SJSA1 (cell line): ENCODE measurements at places on chromosomes 16 and 17. TPM values are rescaled to one million over a fixed set of nuclear protein-coding genes. Genes with fewer than 3 reads are reported as not detected.

GRCh38 chr16:74107795-74108610, 188.6 kb upstream of the PSMD7 start:
- H3K36me3 ChIP-seq = no peaks in the 10 kb centered on the region
- H3K27ac ChIP-seq = no peak overlapping the region
- H3K27me3 ChIP-seq = no peaks in the 10 kb centered on the region
- H3K4me3 ChIP-seq = no peak overlapping the region
- no peaks in the 10 kb centered on the region for H3K4me1 ChIP-seq

GRCh38 chr17:58694302-58694701, 1.9 kb downstream of the RAD51C start:
- H3K27ac ChIP-seq = no peak overlapping the region
- no peaks in the 10 kb centered on the region for H3K27me3 ChIP-seq
- DNase-seq = no peak
- H3K4me1 ChIP-seq = peaks cover 13% of the 10 kb centered on the region
- no peak overlapping the region for H3K4me3 ChIP-seq

DNA sequence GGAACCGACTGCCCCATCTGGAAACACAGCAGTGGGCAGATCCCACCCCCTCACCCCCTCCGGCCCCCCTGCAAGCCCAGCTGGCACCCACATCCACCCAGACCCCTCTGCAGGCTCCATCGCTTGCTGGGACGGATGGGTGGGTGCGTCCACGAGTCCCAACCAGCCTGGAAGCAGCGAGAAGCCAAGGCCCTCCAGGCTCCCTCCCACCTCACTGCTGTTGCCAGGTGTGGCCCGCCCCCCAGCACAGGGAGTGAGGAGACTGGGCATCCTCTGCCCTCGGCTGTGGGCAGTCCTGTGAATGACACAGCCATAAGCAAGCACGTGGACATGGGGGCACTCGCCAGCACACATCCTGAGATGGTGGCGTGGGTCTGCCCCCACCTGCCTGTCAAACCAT, 11.4 kb downstream of the TMEM11 start:
- no peaks in the 10 kb centered on the region for H3K4me1 ChIP-seq
- H3K27ac ChIP-seq = no peak overlapping the region
- H3K4me3 ChIP-seq = no peak overlapping the region
- no peaks in the 10 kb centered on the region for H3K27me3 ChIP-seq
- DNase-seq = no peak

GRCh38 chr16:23835390-23836077, at the start of gene PRKCB:
PRKCB (plus strand) TSS chr16:23835983.
- peaks cover 23% of the 10 kb centered on the region for H3K27me3 ChIP-seq
- peaks cover 23% of the 10 kb centered on the region for H3K4me1 ChIP-seq
- peak; percentile 73 for DNase-seq
- peak within 1 kb of the TSS; percentile 40 for H3K4me3 ChIP-seq
- no peak within 1 kb of the TSS for H3K27ac ChIP-seq

GRCh38 chr17:15498107-15498506, 30.7 kb upstream of the CDRT4 start:
- DNase-seq = no peak
- H3K27ac ChIP-seq = no peak overlapping the region
- H3K4me3 ChIP-seq = no peak overlapping the region
- no peaks in the 10 kb centered on the region for H3K27me3 ChIP-seq

MT1M gene
- total RNA-seq = 0.74 and 7.0 TPM in 2 replicates

ARHGDIA gene
- 276 and 304 TPM in 2 replicates for total RNA-seq

ACSF2 gene
- 14.9 and 26.5 TPM in 2 replicates for total RNA-seq

KREMEN2 gene
- total RNA-seq = not detected in 2 replicates

DNA sequence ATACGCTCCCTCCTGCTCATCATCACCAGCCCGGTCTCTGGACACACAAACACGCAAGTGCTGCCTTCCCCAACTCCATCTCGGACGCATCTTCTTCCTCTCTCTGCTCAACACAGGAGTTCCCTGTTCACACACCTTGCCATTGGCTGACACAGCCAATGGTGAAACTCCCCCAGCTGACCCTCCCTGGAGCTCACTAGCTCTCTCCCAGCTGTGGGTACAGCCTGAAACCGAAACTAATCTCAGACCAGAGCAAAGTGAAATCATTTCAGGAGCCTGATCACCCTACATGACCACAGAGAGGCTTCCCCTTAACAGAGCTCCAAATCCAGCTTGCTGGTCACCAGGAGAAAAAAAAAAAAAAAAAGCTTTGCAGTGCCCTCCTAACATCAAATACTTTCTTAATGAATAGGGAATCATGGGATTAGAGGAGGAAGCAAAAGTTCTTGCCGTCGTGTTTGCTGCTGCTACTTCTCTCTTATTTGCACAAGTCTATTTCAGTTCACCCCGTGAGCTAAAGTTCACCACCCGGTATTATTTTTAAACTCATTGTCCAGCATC, 8.3 kb downstream of the CUEDC1 start:
- H3K27me3 ChIP-seq = no peaks in the 10 kb centered on the region
- H3K4me3 ChIP-seq = peak overlapping the region; percentile 23
- H3K4me1 ChIP-seq = peaks cover 84% of the 10 kb centered on the region
- peaks cover 4% of the 10 kb centered on the region; the same call in 1 of the 2 replicates for H3K36me3 ChIP-seq
- peak; percentile 86 for DNase-seq

DNA sequence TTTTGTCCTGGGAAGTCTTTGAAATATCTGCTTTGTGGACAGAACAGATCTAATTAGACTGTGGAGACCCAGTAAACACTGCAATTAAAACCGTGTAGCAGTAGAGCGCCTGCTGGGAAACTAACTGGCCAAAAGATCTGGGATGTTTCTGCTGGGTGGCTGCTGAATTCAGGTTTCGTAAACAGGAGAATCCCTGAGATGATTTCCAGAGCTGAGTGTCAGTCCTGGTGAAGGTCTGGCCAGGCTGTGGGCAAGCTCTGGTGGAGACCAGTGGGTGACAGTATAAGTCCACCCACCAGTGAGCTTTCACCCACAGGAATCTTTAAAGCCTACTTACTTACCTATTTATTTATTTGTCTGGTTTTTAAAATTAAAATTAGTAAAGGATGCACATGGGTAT, 257.2 kb downstream of the IRF8 start:
- H3K27ac ChIP-seq = no peak overlapping the region
- DNase-seq = no peak
- H3K36me3 ChIP-seq = no peaks in the 10 kb centered on the region
- no peaks in the 10 kb centered on the region for H3K27me3 ChIP-seq
